Esophagus mucosa (tissue), 1 donor: ENCODE measurements at places on chromosomes 7 and 10. TPM values are rescaled to one million over a fixed set of nuclear protein-coding genes. Genes with fewer than 3 reads are reported as not detected.

- ATAC-seq: no peak
Measured at GRCh38 chr7:98479318-98479717, 78.4 kb upstream of the BAIAP2L1 start.

DNA sequence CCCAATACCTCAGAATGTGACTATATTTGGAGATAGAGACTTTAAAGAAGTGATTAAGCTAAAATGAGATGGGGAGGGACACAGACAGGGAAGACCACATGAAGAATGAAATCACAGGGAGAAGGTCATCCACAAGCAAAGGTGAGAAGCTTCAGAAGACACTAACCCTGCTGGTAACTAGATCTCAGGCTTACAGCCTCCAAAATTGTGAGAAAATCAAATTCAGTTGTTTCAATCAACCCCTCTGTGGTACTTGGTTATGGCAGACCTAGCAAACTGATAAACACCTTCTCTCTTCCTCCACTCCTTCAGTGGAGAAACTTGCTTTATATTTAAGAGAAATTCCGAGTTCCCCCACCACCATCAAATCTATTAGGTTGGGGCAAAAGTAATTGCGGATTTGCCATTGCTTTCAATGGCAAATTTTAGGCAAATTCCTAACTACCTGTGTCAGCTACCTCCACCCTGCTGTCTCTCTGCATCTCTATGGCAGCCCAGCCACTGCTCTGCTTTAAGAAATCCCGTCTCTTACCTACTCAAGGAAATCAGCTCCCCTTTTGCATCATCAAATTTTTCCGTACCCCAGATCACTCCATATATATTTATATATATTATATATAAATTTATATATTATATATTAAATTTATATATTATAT lies 38.2 kb downstream of the SEMA3E start:
- no peak for ATAC-seq

Gene C10orf71
- total RNA-seq: not detected

Gene WIPF3
- 1.2 TPM for total RNA-seq

GRCh38 chr10:24550680-24551079 lies 173.0 kb downstream of the ARHGAP21 start:
- ATAC-seq: no peak

GRCh38 chr10:100717166-100717565 lies 28.2 kb upstream of the PAX2 start:
- ATAC-seq: no peak

DNA sequence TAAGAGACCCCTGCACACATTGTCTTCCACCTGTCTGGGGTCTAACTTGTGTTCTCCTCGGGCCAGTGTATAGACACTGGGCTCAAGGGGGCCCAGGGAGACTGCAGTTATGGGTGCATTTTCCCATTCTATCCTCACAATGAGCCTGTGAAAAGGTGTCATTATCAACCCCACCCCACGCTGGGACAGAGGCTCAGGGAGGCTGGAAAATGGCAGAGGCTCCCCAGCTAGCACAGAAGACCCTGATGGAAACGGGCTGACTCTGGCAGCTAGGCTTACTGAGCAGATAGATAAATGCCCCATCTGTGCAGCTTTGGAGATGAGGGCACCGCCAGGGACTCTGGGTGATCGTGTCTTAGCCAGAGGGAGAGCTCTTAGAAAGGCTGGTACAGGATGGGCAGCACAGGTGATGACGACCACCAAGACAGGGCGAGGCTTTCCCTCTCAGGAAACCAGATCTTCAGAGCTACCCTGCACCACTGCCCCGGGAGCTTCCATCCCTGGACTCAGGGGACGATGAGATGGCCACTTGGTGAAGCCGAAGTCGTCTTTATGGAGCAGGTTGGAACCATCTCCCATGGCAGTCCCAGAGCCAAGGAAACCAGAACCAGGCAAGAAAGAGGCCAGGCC lies 58.2 kb upstream of the CHST15 start:
- no peak for ATAC-seq

DNA sequence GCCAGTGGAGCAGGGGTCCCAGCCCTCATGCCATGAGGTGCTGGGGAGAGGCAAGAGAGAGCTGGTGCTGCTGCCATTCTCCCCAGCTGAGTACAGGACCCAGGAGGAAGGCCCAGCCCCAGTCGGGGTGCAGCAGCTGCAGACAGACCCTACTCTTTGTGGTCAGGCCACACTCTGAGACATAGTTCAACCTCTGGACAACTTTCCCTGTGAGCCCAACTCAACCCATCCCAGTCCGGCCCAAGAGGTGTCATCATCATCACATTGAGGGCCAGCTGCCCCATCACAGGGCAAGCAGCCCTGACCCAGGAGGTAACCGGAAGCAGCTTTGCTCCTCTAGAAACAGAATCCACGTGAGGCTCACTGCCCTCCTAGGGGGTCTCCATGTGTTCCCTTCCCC lies 133.8 kb upstream of the KCNMA1 start:
- ATAC-seq: peak; percentile 7

GRCh38 chr10:29486433-29486832 lies 148.3 kb downstream of the SVIL start:
- no peak for ATAC-seq

GRCh38 chr7:135645296-135645904 lies 16.9 kb upstream of the STMP1 start:
- peak; percentile 71 for ATAC-seq

- no peak for ATAC-seq
Measured at GRCh38 chr7:37430640-37431039, 18.0 kb downstream of the ELMO1 start.
